Thoracic aorta (tissue), 2 donors: ENCODE measurements at places on chromosomes 7 and 10.

DNA sequence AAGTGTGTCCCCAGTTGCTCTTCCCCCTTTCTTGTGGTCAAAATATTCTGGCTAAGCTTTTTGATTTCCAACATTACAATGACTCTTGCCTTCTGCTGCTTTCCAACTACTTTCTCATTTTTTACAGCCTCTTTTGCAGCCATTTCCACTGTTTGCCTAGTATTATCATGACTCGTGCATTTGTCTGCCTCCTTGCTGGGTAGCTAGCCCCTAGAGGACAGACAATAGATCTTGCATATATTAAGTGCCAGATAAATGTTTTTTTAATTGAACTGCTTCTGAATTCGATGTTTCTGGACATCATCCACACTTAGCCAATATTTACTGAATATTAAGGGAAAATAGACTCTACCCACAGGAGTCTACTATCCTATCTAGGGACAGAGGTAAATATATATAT lies 124.5 kb downstream of the POU6F2 start:
- no peak for DNase-seq

- DNase-seq = no peak
Measured at GRCh38 chr10:75276069-75276872, 40.5 kb upstream of the COMTD1 start.

DNA sequence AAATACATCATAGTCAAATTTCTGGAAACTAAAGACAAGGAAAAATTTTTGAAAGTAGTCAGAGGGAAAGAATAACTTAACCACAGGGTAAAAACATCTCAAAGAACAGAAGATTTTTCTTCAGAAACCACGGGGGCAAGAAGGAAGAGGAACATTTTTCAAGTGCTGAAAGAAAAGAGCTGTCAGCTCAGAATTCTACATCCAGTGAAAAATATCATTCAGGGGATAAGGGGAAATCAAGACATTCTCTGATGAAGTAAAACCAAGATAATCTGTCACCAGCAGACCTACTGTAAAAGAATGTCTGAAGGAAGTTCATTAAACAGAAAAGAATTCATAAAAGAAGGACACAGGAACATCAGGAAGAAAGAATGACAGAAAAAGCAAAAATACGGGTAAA lies 111.2 kb upstream of the TMEM72 start:
- no peak for DNase-seq

DNA sequence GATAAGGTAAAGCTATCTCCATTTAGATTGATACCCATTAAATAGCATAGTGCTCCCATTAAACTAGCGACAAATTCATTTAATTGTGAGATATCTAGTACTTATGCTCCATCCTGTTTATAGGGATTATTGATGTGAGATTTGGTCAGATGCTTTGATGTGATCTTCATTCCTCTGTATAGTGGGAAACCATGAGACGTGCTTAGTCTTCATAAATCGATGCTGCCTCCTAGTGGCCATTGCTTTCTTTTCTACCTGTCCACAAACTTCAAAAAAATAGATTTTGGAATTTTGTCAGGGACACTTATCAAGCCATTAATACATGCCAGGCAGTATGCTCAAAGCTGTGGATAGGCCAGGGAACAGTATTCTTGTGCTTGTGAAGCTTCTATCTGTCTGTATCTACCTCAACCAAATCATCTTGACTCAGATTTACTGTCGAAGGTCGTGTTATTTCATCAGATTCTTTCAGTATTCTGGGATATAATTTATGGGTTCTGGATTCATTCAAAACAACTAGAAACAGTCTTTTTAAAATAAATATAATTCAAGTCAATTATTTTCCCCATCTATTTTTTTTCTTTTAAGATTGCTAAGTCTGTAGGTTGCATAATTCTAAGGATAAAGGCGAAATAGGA lies 12.0 kb downstream of the LSM8 start:
- peak; percentile 17 for DNase-seq

- DNase-seq = no peak
Measured at GRCh38 chr10:16674147-16674703, 143.0 kb downstream of the RSU1 start.

GRCh38 chr10:113563306-113564088 lies 10.6 kb downstream of the HABP2 start:
- peak; percentile 20 for DNase-seq
